ENCODE measurements at places on chromosomes 11 and 22.

GRCh38 chr11:14359501-14360031 lies 583 bp upstream of the RRAS2 start:
- DNase-seq, result no peak

- no peak for DNase-seq
These were observed 1068.3 kb downstream of the OPCML start for GRCh38 chr11:132464003-132464342.

- no peak for DNase-seq
These were observed 148.1 kb upstream of the BLID start for GRCh38 chr11:122264121-122264520.

DNA sequence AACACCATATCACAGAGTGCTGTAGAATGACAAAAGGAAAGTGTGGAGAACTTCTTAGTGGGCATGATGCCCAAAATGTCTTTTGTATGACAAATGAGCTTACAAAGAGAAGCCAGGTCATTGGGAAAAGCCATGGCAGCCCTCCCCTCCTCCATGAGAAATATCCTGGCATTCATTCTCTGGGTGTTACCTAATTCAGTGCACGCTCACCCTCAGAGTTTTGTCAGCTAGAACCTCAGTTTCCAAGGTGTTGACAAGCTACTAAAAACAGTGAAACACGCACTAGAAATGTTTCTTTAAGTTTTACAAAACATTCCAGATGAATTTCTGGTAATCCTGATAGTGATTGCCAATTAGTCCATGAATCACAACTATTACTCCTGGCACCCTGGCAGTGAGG lies 105.4 kb upstream of the FSHB start:
- DNase-seq, result no peak

GRCh38 chr11:69984457-69985261 lies 93.5 kb upstream of the ANO1 start:
- DNase-seq, result no peak

DNA sequence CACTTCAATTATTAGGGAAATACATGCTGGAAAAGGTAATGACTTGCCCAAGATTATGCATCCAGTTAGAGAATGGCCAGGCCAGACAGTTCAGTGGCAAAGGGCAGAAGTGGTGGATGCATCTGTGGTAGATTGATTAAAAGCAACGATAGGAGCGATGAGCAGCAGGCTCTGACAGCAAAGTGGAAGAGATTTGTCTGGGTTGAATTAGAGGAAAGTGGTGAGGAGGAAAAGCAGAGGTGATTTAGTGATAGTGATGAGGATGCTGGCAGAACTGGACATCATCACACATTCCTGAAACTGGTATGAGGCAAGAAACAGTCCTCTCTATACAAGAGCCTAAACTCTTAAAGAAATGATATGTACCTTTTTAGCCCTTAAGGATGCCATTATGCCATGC lies 12.5 kb downstream of the HSD17B12 start:
- DNase-seq, result no peak

DNA sequence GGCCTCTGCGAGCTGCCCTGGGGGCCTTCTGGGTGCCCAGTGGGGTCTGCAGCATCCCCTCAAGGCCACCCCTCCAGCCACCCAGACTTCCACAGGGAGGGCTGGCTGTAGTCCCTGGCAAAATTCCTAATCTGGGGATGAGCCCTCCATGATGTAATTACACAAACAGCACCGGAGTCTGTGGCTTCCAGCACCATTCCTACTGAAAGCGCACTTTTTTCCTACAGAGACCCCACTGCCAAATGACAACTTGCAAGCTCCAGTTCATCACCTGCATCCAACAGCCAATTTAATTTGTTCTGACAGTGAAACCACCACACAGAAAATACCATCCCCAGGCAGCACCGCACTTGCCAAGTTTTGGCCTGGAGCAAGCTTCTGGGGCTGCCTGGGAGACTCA lies 70.4 kb downstream of the TRMU start:
- DNase-seq, result no peak

DNA sequence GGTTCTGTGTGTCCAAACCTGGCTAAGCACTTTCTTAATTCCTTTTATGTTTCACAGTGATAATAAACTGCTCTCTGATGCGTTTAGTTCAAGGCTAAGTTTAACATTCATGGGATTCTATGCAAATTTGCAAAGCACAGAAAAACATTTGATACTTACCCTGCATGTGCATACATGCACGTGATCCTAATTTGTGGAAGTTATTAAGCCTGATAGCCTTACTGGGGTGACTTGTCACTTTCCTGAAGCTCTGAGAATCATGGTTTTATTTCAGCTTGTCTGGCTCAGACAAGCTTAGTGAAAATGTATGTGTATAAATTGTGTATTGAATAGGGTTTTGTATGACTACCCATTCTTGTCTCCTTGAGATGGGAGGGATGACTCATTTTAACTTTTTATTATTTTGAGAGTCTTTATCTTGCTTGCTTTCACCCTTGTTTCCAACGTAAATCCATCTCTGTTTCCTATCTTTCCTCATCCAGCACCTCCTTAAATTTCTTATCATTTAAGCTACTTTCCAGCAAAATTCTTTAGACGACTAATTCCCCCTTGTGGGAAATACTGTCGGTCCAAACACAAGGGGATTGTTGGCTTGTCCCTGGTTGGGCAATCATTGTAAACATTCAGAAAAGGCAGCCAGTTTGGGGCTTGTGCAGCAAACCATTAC lies 167.1 kb downstream of the C11orf91 start:
- DNase-seq, result no peak

GRCh38 chr11:75993126-75993525 lies 178.1 kb downstream of the UVRAG start:
- DNase-seq, result no peak

DNA sequence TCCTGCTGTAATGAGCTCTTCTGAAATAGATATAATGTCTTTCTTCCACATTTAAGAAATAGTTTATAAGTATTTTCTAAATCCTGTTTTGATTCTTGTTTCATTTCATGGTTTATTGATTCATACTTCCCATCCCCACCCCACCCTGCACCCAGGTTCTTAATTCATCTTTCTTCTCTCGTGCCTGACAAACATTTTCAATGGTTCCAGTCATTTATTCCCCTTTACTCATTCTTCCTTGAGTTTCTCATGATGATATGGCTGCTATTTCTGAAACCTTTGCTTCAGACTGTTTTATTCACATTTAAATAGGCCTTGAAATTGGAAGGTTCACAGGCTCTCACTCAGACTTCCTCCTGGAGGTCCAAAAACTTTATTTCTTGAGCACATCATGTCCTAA lies 142.9 kb downstream of the SPON1 start:
- no peak for DNase-seq

DNA sequence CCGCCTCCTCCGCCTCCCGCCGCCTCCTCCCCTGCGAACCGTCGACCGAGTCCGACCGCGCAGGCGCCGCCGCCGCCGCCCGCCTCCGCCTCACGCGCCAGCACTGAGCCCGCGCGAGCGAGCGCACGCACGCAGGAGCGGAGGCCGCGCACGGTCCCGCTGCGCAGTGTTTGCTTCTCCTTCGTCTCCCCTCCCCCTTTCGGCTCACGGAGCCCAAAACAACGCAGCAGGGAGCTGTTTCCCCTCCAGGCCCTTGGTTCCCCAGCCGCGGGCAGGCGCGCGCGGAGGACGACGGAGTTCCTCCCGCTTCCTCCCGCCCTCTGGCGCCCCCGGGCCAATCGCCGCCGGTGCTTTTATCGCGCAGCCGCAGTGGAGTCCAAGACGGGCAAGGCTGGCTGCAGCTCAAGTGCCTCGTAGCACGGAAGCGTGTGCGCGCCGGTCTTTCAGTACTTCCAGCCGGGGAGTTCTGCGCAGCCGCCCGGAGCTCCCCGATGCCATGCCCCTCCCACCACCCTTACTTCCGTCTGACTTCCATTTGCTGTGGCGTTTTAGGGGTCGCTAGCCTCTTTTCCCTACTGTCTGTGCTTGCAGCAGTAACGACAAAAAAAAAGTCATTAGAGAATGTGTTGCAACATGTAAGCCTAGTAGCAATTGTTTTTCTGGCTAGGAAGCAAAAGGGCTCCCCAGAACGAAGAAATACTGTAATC lies at the start of gene HNRNPUL2:
Gene HNRNPUL2, minus strand, starts transcription at position 293 of the 707 bp plus-strand sequence. CDS start 301 bp downstream, outside the sequence.
- DNase-seq, result peak; percentile 98

GRCh38 chr22:20599117-20599516 lies 91.7 kb downstream of the MED15 start:
- DNase-seq, result no peak

DNA sequence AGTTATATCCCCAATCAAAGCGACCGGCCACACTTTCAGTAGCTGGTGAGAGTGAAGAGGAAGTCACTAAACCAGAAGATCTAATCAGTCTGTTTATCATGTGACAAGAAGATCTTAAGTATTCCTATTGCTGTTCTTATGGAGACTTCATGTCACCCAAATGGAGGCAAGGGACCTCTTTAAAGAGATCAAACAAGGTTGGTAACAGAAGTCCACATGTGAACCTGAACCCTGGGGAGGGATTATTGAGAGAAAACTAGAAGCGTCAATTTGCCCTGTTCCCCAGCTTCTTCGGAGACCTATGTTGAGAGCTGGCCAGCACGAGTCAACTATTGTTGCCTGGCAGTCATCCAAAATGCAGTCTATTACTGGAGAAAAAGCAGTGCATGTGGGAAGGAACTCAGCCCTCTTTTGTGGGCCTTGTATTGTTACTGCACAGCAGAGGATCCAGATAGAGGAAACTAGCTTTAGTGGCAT lies 76.9 kb upstream of the CTSC start:
- no peak for DNase-seq

GRCh38 chr11:10042699-10043098 lies 251.3 kb downstream of the SBF2 start:
- no peak for DNase-seq

DNA sequence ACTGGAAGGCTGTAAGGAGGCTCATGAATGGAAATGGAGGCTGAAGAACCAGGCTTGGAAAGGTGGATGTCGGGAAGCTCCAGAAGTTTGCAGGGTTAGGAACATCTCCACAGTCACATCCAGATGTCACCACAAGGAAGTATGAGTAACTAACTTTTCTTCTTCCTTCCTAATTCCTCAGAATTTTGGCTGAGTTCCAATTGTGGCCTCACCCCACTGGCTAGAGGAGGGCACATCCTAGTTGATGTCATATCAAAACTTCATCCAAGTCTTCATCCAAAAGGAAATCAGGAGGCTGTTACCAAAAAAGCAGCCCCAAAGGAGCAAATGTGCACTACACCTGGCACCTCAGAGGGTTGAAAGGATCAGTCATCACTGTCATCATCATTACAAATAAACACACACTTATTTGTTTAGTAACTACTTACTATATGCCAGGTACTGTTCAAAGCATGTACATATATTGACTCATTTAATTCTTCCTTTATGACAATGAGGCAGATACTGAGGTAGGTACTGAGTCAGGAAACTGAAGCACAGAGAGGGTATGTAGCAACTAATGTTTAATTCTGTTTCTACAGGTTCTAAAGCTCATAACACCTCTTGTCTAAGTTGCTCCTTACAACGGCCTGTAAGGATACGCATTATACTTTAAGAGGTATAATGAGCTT lies 7.3 kb upstream of the PTPN5 start:
- no peak for DNase-seq

DNA sequence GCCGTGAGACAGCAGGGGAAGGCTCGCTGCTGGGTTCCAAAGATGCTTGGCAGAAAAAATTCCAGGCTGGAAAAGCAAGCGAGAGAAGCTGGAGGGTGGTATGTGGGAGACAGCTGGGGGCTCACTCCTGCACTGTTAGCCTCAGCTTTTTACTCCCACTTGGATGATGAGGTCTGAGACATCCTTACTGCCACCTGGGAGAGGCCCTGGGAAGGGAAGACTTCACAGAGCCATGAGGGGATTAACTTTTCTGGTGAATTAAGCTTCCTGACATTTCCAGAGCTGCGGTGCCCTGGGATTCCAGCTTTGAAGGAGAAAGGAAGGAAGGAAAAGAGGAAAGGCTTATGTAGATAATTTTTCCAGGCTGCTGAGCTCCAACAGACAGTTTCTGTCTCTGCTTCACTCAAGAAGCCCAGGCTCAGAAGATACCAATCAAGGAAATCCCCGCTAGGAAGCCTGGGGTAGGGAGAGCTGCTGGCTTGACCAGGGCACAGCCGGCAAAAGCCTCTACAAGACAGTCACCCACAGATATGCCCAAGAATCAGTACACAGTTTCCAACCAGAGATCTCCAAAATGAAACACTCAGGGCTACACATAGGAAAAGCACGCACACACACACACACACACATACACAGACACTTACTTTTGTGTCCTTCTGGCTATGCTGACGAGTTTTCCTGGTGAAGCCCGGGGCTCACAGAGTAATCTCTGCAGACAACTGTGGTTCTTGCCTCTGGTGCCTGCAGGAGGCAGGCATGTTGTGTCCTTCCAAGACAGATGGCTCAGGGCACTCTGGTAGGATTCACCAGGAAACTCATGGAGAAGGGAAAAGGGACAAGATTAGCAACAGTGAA lies 907 bp downstream of the MCHR1 start:
- DNase-seq, result peak; percentile 20

- no peak for DNase-seq
These were observed 696 bp downstream of the KRTAP5-5 start for GRCh38 chr11:1630271-1630670.

DNA sequence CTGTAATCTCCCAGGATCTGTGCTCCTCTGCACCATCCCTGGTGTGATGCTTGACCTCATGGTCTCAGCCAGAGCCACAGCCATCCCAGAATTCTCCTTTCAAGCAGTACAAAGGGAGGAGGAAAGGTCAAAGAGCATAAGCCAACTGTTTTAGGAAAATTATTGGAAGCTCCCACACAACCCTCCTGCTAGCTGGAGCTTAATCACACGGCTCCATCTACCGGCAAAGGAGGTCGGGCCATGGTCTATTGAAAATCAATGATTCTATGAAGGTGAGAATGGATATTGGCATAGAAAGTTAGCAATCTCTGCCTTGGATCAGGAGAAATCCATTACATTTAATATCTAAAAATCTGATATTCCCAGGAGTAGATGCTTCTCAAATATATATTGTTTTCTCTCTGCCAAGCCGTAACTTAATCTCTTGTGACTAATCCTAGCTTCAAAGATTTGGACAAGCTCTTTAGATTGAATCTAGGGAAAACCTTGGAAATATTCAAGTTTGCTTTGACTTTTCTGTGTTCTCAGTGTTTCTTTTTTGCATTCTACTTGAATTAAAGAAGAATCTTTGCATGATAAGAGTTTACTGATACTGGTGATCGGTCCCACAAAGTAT lies 259.6 kb downstream of the NTM start:
- no peak for DNase-seq

GRCh38 chr11:134360050-134360835 lies 28.5 kb downstream of the GLB1L2 start:
- peak; percentile 78 for DNase-seq

GRCh38 chr11:59560702-59561473 lies 49.5 kb downstream of the OR4D9 start:
- peak; percentile 75 for DNase-seq

DNA sequence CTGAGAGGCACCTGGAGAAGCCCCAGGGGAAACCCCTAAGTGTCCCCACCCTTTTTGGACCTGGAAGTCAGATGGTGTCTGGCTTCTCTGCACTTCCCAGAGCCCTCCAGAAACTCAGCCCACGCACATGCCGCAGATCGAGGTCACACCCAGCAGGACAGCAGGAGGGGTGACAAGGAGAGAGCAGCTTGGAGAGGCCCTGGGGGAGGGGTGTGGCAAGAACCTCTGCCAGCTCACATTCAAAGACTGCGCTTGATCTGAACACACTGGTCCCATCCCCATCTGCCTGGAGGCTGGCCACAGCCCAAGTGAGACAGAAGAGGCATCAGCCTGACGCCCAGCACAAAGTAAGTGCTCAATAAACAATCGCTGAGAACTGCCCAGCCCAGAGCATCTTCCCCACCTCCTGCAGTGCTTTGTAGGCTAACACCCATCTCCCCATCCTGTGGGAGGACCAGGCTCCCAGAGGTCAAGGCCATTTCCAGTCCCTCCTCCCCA lies 21.4 kb downstream of the TMPRSS6 start:
- no peak for DNase-seq

GRCh38 chr11:46554213-46555147 lies 39.3 kb downstream of the AMBRA1 start:
- DNase-seq, result no peak

All from occipital lobe (tissue), 3 donors.